Dermis microvascular lymphatic vessel endothelial cell (primary cell): ENCODE measurements at places on chromosomes 6 and 20.

GRCh38 chr6:165045631-165046030, 263.8 kb downstream of the C6orf118 start:
- DNase-seq: no peak

- DNase-seq: peak; percentile 18
Measured at GRCh38 chr6:27502508-27503435, 29.9 kb upstream of the ZNF184 start.

GRCh38 chr20:31712112-31712553, 10.5 kb downstream of the BCL2L1 start:
- DNase-seq: peak; percentile 89

DNA sequence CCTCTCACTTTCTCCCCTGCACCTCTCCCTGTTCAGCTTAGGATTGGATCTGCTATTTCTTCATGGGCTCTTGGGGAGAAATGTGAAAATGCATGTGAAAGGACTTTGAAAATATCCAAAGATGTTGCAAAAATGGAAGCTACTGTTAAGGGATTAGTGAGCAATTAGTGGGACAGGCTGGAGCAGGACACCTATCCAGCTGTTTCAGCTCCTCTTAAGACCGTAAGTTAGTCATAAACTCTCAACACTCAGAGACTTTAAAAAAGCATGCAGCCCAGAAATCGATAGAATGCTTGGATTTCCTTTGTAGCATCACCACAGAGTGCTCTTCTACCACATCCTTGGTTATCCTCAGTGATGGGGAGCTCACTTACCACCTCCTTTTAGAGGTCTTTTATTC, 88.7 kb downstream of the SLC24A3 start:
- DNase-seq: no peak

- DNase-seq: no peak
Measured at GRCh38 chr6:156698239-156699016, 78.8 kb upstream of the ARID1B start.
